HS-27A (cell line): ENCODE measurements at places on chromosomes 3 and 15.

DNA sequence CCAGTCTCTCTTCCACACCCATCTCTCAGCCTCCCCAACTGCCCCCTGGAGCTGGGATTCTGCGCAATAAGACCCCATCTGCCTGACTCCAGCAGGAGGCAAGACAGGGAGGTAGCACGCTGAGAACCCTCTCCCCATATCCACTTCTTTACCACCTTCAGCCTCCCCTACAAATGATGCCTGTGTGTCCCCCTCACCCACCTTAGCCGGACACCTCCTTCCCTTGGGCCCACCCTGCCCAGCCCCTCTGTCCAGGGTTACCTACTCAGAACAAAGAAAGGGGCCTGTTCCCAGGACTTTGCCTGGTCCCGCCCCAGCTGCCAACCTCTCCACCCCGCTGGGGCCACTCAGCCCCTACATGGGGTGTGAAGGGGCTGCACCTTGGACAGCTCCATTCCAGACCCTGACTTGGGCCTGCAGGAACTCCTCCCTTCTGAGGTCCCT is 40.8 kb upstream of the ATP2B2 start:
- no peak for DNase-seq

DNA sequence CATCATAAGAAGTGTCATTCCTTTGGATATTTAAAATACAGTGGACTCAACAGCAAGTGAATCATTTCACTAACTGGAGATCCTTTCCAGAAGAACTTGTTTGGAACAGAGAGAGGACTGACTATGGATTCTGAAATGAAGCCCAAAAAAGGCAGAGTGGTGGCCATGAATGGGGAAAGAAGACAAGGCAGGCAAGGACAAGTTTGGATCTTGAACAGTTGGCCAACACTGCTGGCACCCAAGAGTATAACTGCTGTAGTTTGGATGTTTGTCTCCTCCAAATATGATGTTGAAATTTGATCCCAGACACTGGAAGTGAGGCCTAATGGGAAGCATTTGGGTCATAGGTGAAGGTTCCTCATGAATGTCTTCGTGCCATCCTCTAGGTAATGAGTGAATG is 686.9 kb downstream of the GRM7 start:
- no peak for DNase-seq

DNA sequence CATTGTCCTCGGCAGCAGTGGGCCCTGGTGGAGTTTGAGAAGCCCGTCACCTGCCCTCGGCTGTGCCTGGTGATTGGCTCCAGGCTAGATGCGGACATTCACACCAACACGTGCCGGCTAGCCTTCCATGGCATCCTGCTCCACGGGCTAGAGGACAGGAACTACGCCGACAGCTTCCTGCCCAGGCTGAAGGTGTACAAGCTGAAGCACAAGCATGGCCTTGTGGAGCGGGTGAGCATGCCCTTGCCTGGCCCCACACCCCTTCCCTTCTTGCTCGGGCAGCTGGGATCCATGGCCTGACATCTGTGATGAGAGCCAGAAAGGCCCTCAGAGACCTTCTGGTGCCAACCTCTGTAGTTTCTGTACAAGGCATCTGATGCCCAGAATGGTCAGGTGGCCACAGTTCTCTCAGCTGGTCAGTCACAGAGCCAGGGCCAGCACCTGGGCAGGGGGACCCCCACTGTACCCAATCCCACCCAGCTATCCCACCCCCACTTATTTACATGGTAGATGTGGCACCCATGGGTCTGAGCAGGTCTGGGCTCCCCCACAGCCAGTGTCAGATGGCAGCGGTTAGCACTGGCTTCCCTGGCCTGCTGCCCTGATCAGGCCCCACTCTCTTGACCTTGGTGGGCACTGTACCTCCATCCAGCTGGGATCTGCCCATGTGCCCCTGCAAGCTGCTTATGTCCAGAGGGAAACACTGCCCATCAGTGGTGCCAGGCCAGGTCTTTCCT is 124.9 kb downstream of the DNAJB8 start:
- no peak for DNase-seq

DNA sequence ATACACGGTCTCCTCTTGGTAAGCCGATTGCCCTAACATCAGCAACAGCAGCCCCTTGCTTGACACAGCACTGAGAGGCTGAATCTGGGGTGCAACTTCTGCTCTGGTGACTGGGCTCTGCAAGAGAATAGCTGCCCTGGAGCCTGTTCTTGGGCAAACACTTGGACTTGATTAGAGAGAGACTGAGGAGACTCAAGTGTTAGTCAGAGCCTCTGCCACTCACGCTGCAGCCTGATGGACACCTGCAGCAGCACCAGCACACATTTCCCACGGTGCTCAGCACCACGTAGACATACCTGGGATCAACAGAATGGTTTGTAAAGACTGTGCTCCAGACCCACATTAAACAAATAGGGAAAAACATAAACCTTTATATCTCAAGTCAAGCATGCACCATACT is 35.8 kb upstream of the UMPS start:
- no peak for DNase-seq

GRCh38 chr3:168583977-168584376 is 488.3 kb upstream of the GOLIM4 start:
- DNase-seq = no peak

DNA sequence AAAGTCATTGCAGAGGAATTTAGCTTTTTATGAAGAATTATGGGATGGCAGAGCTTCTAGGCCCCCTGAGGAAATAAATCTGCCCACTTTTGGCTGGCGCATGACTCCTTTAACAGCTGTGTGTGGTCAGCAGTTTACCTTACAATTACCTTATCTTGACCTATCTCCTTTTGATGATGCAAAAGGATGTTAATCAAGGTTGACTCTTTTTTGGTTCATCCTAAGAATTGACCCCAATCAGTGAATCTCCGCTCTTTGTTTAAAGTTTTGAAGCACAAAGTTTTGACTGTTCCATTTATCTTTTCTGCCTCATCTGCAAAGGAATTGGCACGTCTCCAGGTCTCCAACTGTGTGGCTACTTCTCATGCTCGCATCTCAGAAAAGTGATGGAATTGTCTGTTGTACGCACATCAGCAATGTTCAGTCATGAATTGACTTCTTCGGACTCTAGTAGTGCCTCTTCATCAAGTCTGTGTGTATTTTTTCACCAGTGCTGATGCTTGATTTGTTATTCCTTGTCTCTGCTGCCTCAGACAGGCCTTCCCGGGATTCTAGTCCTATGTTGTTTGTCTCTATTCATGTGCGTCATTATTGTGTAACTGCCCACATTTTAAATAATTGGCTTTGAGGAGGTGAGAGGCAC is 196.2 kb upstream of the CFAP20DC start:
- DNase-seq = no peak

DNA sequence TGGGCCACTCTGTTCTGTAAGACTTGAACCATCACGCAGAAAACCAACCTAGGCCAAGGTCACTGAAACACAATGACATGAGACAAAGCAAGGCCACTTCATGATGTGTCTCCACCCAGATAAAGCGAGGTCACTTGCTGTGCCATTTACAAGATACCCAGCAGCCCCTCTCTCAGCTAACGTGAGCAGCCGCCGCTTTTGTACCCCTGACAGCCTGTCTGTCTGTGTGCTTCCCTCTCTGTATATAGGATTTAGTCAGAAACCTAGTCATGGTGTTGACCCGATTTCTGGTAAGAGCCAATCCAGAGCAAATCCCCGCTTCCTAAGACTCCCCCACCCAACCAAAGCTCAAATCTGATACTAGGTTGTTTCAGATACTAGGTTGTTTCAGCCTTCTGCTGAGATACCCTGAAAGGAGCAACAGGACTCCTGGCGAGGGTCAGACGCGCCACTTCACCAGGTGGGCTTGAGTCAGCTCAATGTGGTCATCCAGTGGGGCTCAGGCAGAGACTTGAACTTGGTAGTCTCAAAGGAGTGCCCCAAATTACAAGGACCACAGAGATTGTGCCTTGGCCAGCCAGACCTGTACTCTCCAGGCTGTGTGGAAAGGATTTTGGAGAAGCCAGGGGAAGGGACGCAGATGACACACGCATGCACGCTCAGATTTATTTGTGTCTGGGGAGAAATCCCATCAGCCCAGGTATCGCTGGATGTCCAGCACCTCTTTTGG is 3.1 kb upstream of the ZXDC start:
- DNase-seq = no peak

- no peak for DNase-seq
Measured at GRCh38 chr3:72960812-72961518, 35.6 kb upstream of the PPP4R2 start.

DNA sequence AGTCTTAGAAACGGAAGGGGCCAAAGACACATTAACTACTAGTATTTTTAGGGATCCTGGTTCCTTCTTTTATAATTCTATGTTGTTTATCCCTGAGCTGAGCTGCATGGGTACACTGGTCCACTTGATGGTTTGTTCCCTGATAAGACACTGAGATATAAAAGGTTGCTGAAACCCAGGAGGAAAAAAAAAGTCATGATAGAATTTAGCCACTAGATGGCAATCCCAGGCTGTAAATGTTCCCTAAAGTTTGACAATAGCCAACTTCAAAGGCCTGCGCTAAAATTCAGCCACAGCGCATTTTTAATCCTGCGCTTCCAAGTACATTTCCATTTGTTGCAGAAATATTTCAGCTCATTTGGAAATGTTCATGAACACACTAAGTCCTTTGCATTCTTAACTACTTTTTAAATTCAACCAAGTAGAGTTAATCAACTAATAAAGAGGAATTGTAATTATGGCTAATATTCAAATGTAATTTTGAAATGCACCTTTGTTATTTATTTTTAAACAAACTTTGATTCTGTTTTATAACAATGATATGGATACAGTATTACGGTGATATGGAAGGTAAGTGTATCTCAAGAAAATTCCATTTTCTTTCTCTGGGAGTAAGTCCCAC is 249.3 kb upstream of the FEZF2 start:
- DNase-seq = no peak

DNA sequence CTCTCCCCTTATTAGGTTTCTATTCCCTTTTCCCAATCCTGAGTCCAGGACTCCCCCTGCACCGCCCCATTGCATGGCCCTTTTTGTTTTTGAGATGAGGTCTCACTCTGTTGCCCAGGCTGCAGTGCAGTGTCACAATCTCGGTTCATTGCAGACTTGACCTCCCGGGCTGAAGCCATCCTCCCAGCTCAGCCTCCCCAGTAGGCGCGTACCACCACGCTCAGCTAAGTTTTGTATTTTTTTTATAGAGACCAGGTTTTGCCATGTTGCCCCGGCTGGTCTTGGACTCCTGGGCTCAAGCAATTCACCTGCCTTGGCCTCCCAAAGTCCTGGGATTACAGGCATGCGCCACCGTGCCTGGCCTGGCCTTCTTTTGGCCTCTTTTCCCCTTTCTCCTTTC is 29.3 kb downstream of the PDIA5 start:
- no peak for DNase-seq

- DNase-seq = no peak
Measured at GRCh38 chr3:114686621-114687020, 392.8 kb downstream of the TIGIT start.

DNA sequence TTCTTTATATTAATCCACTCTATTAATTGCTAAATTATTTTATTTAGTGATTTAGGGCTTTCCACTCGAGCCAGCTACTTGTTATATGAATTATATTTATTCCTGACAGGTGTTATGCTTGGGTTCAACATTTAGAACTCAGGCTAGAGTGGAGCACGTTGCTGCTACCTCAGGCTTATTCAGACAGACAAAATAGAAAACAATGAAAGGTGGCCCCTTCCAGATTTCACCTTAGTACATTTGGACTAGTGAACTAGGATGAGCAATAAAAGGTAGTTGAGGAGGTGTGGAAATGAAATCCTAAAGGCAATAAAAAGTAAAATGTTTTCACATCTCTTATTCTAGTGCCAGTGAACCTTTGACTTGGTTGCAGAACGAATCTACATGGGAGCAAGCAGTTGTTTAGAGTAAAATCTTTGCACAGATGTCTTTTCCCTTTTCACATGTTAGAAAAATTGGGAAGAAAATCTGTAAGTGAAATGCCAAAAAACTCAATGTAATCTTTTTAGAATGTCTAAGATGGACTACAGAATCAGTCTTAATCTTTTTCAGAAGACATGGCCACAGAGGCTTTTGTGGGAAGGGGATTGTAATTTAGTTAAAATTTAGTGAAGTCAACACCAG is 63.8 kb downstream of the AKAP13 start:
- DNase-seq = no peak

GRCh38 chr3:108208831-108209230 is 13.4 kb downstream of the IFT57 start:
- DNase-seq = no peak

DNA sequence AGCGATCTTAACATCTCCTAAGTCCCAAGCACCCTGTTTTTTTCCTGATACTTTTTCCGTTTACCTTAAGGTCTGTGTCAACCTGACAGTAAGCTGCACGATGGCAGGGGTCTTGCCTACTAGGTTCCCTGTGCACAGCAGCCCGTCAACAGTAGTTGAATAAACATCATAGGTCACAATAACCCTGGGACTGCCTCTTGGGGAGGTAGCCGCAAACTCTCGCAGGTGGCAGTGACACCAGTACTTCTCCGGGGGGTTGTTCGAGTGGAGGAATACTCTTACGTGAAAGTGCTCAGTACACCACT is 365 bp upstream of the PDCD6IP start:
- no peak for DNase-seq
